ENCODE measurements at places on chromosomes 5 and 9.

DNA sequence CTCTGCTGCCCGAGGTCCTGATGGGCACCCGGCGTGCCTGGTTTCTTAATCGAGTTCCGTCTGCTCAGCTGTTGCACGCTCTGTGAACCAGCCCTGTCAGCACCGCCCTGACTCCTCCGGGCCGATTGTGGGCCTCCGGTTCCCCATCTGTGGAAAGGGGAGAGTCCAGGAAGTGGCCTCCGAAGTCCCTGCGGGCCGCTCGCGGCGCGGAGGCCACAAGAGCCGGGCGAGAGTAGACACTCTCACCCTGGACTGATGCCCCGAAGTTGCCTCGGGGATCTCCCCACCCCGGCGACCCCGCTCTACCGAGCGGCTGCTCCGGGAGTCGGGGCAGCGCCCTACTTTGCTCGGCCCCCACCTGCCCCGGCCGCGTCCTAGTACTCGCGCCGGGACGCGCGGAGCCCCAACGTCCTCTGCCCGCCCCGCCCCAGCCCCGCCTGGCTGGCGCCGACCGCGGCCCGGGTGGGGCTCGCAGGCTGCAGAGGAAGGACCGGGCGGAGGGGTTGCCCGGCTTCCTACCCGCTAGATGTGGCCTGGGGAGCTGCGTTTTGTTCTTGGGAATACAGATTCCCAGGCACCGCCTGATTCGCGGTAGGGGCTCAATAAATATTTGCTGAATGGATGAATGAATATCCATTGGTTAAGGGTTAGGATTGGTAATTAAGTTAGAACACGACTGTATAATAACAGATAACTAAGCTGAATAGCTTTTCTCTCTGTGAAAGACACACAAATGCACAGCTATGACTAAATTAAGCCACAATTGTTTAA is 935 bp upstream of the ZNF367 start:
- peak; percentile 58 for DNase-seq

DNA sequence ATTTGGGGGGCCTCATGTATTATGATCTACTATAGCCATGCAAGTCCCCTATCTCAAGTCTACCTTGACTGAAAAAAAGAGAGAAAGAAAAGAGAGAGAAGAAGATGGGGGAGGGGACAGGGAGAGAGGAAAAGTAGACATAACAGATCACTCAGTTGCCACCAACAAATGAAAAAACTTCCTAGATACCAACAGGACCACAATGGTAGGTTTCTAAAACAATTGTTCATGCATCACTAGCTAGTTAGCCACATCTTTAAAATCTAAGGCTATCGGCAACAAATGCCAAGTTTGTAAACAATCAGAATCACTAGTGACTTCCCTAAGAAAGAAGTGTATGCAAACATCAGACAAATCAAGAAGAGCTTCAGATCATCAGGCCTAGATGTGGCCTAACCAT is 328.2 kb downstream of the BNC2 start:
- no peak for DNase-seq

GRCh38 chr5:97888439-97888838 is 705.4 kb upstream of the RIOK2 start:
- no peak for DNase-seq

- no peak for DNase-seq
These were observed 20.2 kb upstream of the CCDC192 start for GRCh38 chr5:127683008-127683407.

GRCh38 chr9:75200892-75201470 is 112.7 kb downstream of the OSTF1 start:
- peak; percentile 27 for DNase-seq

DNA sequence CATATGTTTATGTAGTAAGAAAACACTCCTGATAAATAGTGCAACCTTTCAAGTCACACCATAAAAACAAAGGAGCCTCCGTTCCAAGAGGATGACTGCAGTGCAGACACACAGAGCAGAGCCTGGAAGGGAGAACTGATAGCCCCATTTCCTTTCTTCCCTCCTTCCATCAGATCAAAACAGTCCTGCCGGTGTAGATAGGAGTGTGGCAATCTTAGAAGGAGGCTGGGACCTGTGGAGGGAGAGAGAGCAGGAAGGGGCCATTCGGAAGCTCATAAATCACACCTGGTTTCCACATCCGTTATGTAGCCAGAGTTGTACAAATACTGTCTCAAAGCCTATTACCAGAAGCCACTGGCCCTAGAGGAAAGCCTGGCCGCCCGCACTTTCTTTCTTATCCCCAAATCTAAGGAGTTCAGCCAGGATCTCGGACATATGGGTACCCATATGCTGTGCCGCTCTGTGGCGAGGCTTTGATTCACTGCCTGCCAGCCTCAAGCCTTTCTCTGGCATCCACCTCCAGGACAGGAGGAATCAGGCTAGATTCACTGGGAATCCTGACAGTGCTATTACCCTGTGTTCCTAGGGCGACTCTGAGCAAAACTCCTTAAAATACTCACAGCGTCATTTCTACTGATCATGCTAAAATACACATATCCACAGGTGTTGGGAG is 26.9 kb downstream of the DAP start:
- DNase-seq, result no peak

- DNase-seq, result no peak
These were observed 180.5 kb downstream of the NFIB start for GRCh38 chr9:14133394-14133793.

DNA sequence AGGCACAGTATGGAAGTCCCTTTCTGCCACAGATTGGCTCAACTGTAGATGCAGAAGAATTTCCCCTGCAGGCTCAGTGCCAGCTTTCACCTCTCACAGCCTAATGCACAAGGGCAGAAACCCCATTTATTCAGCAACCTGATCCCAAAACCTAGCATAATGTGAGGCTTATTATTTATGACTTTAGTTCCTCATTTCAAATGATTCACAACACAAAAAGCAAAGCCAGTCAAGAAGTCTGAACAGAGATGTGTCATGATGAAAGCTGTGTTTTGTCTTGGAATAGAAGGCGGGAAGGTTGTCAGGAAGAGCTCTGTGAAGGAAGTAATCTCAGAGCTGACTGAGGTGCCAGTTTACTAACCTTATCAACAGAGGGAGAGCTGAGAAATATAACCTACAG is 369.7 kb downstream of the LRRC70 start:
- DNase-seq, result no peak

DNA sequence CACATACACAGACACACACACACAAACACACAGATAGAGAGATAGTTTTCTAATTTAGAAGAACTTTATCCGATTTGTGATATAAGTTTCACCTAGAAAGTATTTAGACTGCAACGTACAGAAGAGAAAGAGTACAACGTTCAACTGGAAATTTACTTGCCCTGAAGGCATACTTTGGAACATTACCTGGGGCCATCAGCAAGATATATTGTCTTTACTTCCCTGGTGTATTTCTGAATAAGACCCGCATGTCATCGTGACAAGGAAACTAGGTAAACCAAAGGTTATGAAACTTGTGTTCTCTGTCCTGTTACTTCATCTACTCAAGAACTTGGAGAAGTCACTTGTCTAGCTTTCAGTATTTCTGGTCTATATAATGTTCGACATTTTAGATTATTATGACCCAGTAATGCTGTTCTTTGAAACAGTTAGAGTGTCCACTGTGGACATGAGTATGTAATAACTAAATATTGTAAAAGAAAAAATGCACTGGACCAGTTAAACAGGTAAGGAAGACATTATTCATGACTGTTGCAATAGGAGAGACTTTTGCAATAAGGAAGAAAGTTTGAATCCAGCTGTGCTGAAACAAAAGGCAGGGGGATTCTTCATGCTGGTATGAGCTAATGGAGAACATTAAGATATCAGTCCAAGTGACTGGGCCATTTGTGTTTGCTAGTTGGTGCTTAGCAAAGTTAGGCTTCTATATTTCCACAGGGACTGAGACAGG is 1791.1 kb downstream of the MAT2B start:
- DNase-seq, result no peak

DNA sequence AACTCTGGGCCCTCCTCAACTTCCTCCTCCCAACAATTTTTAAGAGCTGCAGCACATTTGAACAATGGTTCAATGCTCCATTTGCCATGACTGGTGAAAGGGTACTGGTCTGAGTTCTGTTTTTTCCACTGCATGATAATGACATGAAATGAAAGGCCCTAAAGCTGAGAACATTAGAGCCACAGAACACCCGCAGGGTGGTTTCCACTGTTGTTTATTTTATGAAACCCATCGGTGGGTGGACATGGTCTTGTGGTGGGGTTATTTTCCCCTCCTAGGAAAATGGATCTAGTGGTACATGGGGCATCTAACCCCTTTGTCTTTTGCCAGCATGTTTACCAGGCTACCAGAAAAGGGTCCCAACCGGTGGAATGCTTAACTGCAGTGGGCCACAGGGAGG is 71.8 kb downstream of the SMARCA2 start:
- no peak for DNase-seq

DNA sequence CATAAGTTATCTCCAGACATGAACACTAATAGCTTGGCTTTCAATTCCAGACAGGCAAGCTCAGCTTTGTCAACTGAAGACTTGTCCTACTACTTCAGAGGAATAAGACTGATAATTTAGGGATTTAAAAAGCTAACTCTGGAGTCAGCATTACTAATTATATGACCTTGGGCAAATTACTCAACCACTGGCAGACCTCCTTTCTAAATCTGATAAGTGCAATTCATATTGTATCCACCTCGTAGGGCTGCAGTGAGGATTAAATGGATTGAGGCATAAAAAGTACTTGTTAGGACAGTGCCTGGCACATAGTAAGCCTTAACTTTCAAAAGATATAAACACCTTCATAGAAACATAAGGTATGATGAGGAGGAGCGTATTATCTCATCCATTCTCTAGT is 104.4 kb downstream of the KLHL3 start:
- DNase-seq, result no peak

DNA sequence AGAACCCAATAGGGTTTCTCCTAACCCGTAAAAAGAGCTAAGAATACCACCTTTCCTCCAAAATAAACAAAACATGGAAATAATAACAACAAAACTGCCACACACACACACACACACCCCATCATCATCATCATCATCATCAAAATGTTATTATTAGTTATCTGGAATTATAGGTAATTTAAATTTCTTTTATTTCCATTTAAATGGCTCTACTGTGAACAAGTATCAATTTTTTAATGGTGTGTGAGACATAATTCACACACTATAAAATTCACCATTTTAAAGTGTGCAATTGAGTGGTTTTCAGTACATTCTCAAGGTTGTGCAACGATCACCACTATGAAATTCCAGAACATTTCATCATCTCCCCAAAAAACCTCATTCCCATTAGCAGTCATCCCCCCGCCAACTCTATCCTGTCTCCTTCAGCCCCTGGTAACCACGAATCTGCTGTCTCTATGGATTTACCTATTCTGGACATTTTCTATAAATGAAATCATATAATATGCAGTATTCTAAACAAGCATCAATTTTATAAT is 172.7 kb downstream of the ROR2 start:
- DNase-seq, result no peak

- no peak for DNase-seq
These were observed 89.8 kb upstream of the COL5A1 start for GRCh38 chr9:134551644-134552348.

DNA sequence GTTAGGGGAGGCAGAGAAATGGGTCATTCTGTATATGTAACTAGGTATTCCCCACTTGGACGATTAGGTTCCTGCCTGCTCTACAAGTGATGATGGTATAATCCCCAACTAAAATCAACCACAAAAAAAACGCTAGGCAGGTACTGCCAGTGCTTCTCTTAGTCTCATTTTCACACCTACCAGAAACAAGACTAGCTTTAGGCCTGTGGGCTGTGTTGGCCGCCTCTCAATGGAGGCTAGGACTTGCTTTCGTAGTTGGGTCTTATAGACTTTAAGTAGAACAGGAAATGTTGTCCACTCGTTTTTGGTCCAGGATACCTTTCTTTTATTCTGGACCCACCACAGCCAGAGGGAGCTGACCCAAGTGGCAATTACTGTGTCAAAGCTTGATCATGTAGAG is 111.8 kb downstream of the UNC13B start:
- DNase-seq, result no peak

GRCh38 chr5:154937718-154938466 is at the start of gene GEMIN5:
Gene GEMIN5, minus strand, starts transcription at chr5:154938211. Its CDS starts 78 bp downstream, at chr5:154938133.
- DNase-seq, result peak; percentile 58

GRCh38 chr5:1208743-1209488 is 7.5 kb downstream of the SLC6A19 start:
- no peak for DNase-seq
